ENCODE measurements at places on chromosomes 4 and X. TPM values are rescaled to one million over a fixed set of nuclear protein-coding genes. Genes with fewer than 3 reads are reported as not detected.

The CYSLTR1 gene
- total RNA-seq, result not detected

The OTC gene
- total RNA-seq, result not detected

The SRPX2 gene
- 55.6 TPM for total RNA-seq

The XG gene
- 8.0 TPM for total RNA-seq

The ELF2 gene
- total RNA-seq, result 56.8 TPM

The UGT2B15 gene
- not detected for total RNA-seq

The EDA gene
- 2.6 TPM for total RNA-seq

The GAGE2A gene
- not detected for total RNA-seq

The PF4V1 gene
- total RNA-seq, result not detected

The TKTL1 gene
- not detected for total RNA-seq

The PABPC5 gene
- 4.1 TPM for total RNA-seq

The ARSH gene
- not detected for total RNA-seq

The PRRG1 gene
- total RNA-seq, result 12.3 TPM

The USP26 gene
- total RNA-seq, result not detected

The PRSS12 gene
- 114 TPM for total RNA-seq

The IL13RA2 gene
- 5.7 TPM for total RNA-seq

The JCHAIN gene
- 2.4 TPM for total RNA-seq

The PDS5A gene
- 82.4 TPM for total RNA-seq

The PRKX gene
- total RNA-seq, result 10.7 TPM

The PDCL2 gene
- not detected for total RNA-seq

The PAGE4 gene
- total RNA-seq, result not detected

The FRYL gene
- total RNA-seq, result 49.7 TPM

The SPRY1 gene
- total RNA-seq, result 19.6 TPM

The STOX2 gene
- 0.49 TPM for total RNA-seq

The MAGED4B gene
- total RNA-seq, result 78.0 TPM

The SSX3 gene
- not detected for total RNA-seq

The PPEF2 gene
- not detected for total RNA-seq

The TLR1 gene
- total RNA-seq, result 1.5 TPM

The NOX1 gene
- not detected for total RNA-seq

The PIR gene
- total RNA-seq, result 8.4 TPM

The CEP44 gene
- 12.7 TPM for total RNA-seq

The OTUD6A gene
- total RNA-seq, result not detected

The LEF1 gene
- 49.1 TPM for total RNA-seq

The SYP gene
- total RNA-seq, result 0.73 TPM

The ANXA10 gene
- not detected for total RNA-seq

The AADAT gene
- 6.1 TPM for total RNA-seq

The ADH6 gene
- not detected for total RNA-seq

The KCNE5 gene
- 0.24 TPM for total RNA-seq

The CXCL3 gene
- 5.2 TPM for total RNA-seq

The USP17L25 gene
- total RNA-seq, result not detected

The AFAP1 gene
- total RNA-seq, result 58.7 TPM

The NDST4 gene
- under 0.01 TPM for total RNA-seq
